Activated CD4-positive, alpha-beta T cell treated with anti-CD3 and anti-CD28 coated beads, Interleukin-10, Interleukin-2, amounts not matched to agents 100 ng/mL and 50 ng/mL, durations not matched to agents 16 hours and 8 hours (primary cell): ENCODE measurements at places on chromosomes 1 and 21.

- no peak for DNase-seq
These were observed 11.8 kb downstream of the ZBED6 start for GRCh38 chr1:203807196-203807595.

GRCh38 chr1:56526571-56527174 lies 52.7 kb downstream of the PLPP3 start:
- no peak for DNase-seq

DNA sequence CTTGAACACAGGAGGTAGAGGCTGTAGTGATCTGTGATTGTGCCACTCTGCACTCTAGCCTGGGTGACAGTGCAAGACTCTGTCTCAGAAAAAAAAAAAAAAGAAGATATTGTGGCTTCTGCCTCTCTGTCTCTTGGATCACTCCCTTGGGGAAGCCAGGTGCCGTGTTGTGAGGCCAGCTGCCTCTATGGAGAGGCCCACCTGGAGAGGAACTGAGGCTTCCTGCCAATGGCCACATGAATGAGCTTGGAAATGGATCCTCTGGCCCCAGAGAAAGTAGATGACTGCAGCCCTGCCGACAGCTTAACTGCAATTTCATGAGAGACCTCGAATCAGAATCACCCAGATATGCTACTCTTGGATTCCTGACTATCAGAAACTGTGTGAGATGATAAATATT lies 19.7 kb upstream of the AK2 start:
- DNase-seq, result no peak

DNA sequence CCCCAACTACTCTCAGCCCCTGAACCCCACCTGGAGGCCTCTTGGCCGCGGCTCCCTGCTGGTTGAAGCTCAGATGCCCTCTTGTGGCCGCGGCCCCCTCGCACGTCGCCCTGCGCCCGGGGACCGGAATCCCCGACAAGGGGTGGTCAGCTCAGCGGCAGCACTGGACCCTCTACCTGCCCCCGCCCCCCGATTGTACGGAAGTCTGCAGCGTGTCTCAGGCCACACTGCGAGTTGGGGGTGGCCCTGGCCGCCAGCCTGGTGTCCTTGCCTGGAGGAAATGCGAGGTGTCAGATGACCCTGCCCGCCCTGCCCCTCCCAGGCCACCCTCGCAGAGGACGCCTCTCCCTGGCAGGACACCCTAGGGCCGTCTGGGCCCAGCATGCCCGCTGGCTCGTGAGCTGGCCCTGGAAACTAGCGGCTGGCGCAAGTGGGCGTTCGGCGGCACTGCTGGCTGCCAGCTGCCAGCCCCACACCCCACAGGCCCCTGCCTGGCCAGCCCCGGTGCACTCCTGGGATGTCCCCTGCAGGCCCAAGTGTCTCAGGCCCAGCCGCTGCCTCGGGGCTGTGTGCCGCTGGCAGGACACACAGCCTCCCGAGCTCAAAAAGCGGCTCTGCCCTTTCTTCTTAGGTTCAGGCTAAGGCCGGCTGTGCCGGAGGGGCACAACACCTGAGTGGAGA lies 60.8 kb downstream of the EDN2 start:
- DNase-seq, result no peak

DNA sequence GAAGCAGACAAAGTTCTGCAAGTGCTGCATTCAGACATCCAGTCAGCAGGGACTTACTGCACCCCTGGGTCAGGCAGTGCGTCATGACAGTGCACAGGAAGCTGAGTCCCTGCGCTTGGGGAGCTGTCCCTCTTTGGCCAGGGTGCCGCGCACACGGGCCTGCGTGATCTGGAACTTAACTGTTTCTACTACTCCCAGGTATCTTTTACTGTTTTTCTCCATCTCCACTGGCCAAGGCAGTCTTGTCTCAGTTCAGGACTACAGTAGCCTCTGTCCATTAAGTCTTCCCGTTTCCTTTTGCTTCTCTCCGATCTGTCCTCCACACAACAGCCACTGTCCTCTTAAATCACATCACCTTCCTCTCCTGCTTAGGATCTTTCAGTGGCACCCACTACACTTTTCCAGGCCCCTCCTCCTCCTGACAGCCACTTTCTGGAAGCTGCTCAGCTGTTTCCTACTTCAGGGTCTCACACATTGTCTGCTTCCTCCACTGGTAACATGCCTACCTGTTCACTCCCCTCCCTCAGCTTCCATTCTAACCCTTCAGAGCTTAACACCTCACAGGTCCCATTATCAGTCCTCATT lies 15.9 kb downstream of the ERRFI1 start:
- DNase-seq, result no peak

DNA sequence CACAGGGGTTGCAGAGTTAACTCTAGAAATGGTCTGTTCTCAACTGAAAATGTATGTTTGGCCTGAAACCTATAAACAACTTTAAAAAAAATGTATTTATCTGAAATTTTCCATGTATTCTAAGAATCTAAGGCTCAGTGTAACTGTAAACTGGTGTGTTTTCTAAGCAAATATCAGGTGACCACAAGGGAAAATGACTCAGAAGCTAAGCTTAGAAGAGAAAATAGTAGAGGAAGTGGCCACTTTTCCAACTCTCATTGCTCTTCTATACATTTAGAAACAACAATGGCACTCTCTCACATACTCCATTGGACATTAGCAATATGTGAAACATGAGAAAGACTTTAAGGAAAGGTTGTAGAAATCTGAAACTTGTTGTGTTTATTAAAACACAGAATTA lies 7.5 kb downstream of the TNFSF18 start:
- peak; percentile 1 for DNase-seq

- peak; percentile 69 for DNase-seq
These were observed 6.0 kb downstream of the FCRLB start for GRCh38 chr1:161727256-161727924.
